ENCODE measurements at places on chromosomes 12 and 14.

DNA sequence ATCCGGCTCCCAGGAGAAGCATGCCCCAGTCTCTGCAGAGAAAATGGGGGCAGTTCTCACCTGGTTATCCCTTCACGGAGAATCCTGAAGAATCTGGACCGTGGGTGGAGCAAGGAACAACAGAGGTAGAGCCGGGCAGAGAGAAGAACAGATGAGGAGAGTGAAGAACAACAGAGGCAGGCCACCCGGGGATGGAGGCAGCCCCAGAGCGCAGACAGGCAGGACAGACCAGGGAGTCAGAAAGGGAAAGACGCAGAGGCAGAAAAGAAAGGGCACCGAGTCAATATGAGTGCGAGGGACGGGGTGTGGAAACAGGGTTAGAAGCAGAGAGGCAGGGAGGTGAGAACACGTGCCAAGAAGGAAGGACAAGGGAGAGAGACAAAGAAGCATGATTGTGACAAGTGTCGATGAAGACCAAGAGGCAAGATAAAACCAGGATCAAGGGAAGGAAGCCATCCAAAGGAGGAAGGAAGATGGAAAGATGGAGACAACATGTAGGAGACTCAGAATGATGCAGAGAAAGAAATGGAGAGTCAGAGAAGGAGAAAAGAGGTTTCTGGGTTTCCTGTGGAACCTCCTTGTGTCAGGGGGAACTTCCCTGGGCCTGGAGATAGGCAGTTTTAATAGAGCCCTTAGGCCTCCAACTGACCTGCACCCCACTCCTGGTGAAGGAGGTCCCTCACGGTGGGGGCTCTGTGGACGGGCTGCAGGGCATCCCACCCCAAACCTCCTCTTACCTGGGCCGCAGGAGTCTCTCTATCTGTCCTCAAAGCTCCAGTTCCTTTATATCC, at the start of gene MYH6:
TSS of gene MYH6 (minus strand) at position 758 of the 791 bp plus-strand sequence. CDS start 1,050 bp downstream, outside the sequence.
- H3K27ac ChIP-seq, result no peak within 1 kb of the TSS
- peaks cover 6% of the 10 kb centered on the region for H3K27me3 ChIP-seq
- H3K36me3 ChIP-seq, result no peaks in the 10 kb centered on the region
- no peaks in the 10 kb centered on the region for H3K4me1 ChIP-seq
- DNase-seq, result no peak

- H3K36me3 ChIP-seq, result no peaks in the 10 kb centered on the region
- DNase-seq, result peak; percentile 19
- H3K27ac ChIP-seq, result no peak overlapping the region
- peak overlapping the region; percentile 70 for H3K4me3 ChIP-seq
- H3K4me1 ChIP-seq, result peaks cover 9% of the 10 kb centered on the region
Observed at GRCh38 chr12:5944688-5945070, 380 bp downstream of the ANO2 start.

DNA sequence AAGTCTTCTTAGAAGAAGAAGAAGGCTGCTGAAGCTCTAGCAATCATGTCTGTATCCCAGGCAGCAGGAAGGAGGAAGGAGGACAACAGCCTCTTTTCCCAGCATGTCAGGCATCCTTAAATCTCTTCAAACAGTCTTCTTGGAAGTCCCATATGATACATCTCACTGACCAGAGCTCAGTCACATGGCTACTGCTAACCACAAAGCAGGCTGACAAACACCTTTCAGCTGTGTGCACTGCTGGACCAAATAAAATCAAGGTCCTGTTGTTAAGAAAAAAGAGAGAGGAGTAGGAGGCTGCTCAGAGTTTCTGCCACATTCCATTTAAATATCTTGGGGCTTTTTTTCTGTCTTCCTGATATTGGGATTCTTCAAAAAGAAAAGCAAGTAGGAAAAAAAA, 203.4 kb upstream of the PELI2 start:
- H3K4me3 ChIP-seq, result no peak overlapping the region
- H3K36me3 ChIP-seq, result no peaks in the 10 kb centered on the region
- H3K4me1 ChIP-seq, result peaks cover 15% of the 10 kb centered on the region

GRCh38 chr14:65065719-65066118, 36.6 kb downstream of the MAX start:
- no peak for DNase-seq
- no peaks in the 10 kb centered on the region for H3K36me3 ChIP-seq
- H3K4me1 ChIP-seq, result no peaks in the 10 kb centered on the region
